ENCODE measurements at places on chromosomes 5 and 9.

GRCh38 chr9:115115117-115115880 lies 2.7 kb downstream of the TNC start:
- no peak for DNase-seq

DNA sequence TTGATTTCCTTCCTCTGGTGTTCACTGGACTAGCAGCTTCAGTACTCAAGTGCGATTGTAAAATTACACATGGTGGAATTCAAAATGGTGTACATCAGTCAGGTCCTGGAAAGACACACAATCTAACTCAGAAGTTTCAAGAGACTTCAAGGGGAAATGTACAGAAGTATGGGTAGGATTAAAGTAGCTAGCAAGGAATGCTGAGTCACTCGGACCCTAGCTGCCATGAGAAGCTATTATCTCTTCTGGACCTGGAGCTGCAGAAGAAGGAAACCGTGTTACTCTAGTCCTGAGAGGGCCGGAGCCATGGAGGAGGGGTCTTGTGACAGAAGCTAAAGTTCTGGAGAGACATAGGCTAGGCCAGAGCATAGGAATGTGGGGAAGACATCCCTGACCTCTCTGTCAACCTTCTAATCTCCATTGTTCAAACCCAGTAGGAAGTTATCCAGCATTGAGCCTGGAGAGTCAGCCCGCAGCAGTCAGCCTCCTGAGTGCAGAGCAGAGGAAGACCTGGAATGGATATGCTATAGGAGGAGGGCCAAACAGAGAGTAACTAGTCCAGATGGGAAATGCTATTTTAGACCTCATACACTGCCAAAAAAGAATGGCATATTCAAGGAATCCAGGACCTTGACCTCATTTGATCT lies 84.3 kb downstream of the GHR start:
- DNase-seq, result no peak

- no peak for DNase-seq
These were observed 30.0 kb upstream of the RECK start for GRCh38 chr9:36006549-36007315.

DNA sequence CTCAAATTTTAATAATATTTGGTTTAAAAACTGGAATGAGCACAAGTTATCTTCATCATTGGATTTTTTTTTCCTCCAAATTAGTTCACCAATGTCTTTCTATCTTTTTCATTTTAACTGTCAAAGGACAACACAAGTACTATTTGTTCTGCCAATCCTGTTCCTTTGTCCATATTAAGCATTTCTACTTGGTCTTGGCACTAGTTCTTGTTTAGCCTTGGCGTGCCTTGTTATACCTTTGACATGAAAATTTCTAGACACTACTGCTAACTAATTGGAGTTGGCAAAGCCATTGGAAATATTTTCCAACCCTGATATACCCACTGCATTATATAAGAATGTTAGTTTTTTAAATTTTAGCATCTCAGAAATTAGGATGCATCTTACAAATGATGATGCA lies 3.8 kb downstream of the SPINK6 start:
- no peak for DNase-seq

DNA sequence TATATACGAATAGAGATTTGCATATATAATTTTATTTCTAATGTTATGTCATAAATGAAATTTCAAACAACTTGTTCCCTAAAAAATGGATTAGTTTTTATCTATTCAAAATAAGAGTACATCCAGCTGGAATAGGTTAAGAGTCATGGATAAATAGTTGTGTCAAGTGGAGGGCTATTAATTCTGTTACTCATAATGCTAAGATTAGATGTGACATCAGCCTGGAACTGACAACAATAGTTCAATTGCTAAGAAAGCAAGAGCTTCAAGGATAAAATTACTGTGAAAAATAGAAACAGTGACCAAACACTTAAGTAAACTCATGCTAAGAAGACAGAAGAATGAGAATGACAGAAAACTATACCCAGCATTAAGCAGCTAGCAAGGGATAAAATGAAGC lies 92.2 kb upstream of the CDH9 start:
- no peak for DNase-seq

GRCh38 chr9:26078706-26079105 lies 400.5 kb upstream of the TUSC1 start:
- DNase-seq, result no peak

DNA sequence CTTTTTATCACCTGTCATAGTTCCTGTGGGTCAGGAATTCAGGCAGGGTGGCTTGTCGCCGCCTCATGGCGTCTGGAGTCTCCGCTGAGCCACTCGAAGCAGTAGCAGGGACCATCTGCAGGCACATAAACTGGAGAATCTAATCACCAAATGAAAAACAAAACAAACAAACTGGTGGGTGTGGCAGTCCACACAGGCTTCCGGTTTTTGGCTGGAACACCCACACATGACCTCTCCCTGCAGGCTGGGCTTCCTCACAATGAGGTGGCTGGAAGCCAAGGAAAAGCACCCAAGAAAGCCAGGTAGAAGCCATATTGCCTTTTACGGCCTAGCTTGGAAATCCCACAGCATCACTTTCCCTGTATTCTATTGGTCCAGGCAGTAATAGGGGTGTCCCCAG lies 197.0 kb downstream of the SYK start:
- no peak for DNase-seq

DNA sequence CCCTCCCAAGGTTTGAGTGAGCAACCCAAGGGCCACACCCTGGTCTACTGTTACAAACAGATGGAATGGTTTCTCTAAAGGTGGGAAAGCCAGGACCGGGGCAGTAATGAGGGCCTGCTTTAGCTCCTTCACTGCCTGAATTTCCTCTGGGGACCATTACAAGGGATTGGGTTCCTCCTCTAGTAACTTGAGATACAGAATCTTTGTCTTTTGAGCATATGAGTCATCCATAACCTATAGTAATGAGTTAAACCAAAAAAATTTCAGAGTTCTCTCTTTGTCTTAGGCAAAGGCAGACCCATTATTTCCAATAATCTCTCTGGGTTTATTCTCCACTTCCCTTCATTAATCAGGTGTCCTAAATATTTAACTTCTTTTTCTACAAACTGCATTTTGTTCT lies 618.8 kb downstream of the HINT1 start:
- DNase-seq, result no peak

DNA sequence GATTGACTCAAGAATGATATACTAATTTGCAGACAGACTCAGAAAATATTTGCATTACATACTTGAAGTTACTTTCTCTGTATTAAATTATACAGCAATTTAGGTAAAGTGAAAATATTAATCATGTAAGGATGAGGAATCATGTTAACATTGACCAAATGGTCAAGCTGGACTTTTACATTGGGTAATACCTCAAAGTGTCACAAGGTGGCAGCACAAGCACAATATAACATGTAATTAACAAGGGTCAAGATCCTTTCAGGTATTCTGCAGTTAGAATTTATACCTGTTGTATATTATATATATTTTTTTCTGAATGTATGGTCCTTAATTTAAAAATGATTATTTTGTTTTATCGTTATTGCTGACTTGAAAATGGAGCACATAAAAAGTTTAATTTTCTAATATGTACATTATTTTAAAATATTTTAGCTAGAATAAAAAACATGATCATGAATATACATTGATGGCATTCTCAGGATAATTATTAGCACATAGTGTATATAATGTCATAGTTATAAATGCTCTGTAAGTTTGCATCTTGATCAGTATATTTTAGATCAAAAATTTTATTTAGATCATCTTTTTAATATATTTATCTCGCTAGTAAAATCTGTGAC lies 8.6 kb downstream of the HAPLN1 start:
- DNase-seq, result no peak

GRCh38 chr9:131691969-131692611 lies 47.8 kb downstream of the RAPGEF1 start:
- no peak for DNase-seq

DNA sequence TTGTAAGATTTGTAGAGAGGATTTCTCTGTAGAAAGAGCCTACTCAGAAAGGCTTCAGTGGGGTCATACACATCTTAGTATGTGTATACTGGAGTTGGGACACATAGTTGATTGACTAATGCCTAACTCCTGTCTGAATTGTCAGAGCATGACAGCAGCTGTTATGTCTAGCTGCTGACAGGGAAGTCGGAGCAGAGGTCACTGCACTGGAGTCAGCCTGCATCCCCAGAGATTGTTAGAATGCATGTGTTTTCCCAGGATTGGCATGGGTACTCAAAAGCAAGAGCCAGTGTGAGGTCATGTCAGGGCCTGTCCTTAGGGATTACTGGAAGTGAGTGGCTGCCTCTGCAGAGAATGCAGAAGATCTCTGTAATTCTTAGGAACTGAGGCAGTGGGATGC lies 82.7 kb downstream of the ITGA1 start:
- DNase-seq, result no peak

DNA sequence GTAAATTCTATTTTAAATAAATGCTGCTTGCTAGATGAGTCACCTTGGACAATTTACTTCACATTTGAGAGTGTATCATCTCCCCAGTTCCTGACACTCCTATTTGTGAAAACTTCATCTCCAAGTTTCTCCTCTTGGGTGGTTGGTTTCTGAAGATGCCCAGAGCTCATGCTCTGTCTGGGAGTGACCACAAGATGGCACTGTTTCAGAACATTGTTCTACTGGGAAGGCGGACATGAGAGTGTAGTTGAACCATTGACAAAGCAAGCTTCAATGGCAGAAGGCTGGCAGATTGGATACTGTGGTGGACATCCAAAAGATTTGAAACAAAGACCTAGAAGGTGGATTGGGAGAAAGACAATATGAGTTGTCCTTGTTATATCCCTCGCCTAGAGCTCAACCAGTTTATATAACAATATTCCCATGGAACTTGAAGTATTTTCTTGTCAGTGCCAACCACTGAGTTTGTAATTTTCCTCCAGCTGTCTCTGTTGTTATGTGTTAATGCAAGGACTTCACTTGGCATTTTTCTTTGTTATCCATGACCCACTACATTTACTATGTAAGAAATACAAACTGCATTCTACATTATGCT lies 234.3 kb upstream of the ANKH start:
- no peak for DNase-seq

- DNase-seq, result no peak
These were observed 3.6 kb upstream of the PALM2AKAP2 start for GRCh38 chr9:109776391-109776790.

DNA sequence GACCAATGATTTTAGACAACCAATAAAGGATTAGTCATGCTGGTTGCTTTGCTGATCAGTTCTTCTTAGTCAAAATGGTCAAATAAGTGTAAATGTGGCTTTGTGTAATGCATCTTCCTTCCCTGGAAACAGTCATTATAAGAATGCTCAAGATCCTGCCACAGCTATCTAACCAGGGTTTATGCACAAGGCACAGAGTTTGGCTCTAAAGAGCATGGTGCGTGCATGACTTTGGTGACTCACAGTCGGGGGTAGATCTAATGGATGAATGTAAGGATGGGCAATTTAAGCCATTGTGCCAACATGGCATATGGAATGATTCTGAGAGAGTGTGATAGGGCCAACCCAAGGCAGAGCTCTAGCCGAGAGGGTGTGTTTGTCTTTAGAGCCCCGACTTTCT lies 6.5 kb downstream of the LIX1 start:
- no peak for DNase-seq

DNA sequence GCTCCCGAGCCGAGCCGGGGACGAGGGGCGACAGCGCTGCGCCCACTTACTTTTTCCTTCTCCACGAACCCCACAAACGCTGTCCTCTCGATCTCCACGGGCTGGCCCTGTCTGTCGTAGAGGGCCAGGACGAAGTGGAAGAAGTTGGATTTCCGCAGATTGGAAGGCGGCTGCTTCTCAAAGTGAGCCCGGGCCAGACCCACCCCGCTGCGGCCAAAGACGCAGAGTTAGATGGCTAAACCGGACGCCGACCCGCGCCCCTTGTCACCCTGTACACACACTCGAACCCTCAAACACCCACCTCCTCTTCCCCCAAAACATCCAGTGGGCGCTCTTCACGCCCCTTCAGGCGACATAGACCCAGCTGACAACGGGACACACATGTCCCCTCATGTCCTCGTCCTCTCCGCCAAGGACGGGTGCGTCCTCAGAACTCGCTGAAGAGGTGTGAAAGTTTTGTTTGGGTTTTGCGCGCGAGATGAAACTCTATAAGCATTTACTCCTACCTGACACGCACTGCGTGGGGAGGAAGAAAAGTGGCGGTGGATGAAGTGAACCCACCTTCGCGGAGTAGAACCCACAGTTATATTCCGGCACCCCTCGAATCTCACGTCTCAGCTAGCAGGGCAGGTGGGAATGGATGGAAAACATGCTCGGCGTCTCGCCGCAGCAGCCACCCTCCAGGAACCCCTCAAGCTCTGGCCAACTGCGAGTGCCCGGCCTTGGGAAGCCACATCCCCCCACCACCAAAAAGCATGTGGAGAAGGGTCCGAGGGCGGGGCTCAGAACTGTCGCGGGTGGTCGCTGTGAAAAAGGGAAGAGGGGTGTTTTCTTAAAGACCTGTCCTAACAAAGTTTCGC lies 2.6 kb downstream of the EBF1 start:
- DNase-seq, result no peak

- no peak for DNase-seq
These were observed 5.5 kb downstream of the CSNK1G3 start for GRCh38 chr5:123517476-123517875.

GRCh38 chr5:31048282-31049270 lies 144.9 kb upstream of the CDH6 start:
- no peak for DNase-seq

DNA sequence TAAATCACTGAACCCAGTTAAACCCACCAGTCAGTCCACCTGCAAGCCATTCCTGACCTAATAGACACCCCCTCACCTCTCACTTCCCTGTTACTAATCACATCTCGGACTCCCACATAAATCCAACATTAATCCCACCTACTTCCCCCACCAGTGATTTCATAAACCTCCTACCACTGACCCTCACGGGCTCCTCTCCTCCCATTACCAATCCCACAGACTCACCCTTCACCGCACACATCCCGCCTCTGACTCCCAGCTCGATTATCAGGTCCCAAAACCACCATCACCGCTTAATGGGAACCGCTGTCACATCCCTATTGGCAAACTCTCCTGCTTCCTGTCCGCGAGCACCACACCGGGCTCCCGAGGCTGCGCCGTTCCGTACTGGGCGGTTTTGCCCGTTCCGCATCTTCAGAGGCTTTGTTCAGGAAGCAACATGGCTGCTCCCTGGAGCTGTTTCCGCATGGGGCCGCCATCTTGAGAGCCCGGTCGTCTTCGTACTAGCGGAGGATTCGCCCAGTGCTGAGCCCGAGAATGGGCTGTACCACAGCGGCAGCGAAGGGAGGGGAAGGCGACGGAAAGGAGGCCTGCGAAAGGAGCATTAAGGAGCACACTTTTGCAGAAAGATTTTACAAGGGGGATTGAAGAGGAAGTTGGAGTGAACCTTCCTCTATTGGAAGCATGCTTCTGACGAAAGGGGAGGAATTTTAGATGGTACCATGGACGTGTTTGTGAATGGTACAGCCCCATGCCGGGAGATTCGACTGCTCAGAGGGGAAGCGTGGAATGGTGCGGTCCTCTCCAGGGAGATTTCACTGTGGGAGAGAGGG lies at the start of gene ZNF300:
Gene ZNF300 (minus strand): TSS at position 502 of the 833 bp plus-strand sequence. CDS start 1,825 bp downstream, outside the sequence.
- DNase-seq, result peak; percentile 32

GRCh38 chr5:167351316-167351715 lies 940.1 kb upstream of the WWC1 start:
- no peak for DNase-seq

DNA sequence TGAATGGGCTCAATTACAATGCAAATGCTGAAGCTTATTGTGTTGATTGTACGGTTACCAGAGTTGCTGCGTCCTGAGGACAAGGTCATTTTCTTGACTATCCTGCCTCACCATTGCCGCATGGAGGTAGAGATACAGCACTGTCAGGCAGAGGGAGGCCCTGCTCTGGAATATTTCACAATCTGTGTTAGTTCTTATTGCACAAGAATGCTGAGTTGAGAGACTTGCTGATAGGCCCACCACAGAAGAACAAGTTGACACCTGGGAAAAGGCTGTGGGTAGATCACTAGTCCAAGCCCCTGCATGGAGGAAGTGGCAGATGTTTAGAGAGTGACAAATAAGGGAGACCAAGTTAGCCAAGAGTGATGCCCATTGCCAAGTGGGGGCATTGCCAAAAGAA lies 344.5 kb upstream of the ITGA1 start:
- no peak for DNase-seq
